ENCODE measurements at places on chromosomes 2 and 18.

DNA sequence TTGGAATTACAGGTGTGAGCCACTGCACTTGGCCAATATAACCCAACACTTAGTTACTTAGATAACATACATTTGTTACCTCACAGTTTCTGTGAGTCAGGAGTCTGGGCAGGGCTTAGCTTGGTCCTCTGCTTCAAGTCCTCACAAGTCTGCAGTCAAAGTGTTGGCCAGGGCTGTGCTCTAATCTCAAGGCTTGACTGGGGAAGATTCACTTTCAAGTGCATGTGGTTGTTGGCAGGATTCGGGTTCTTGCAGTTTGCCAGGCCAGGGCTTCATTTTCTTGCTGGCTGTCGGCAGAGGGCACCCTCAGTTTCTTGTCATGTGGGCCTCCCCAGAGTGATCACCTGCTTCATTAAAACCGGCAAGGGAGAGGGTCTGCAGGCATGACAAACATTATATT lies 103.7 kb downstream of the SLC4A3 start:
- no peak for DNase-seq

DNA sequence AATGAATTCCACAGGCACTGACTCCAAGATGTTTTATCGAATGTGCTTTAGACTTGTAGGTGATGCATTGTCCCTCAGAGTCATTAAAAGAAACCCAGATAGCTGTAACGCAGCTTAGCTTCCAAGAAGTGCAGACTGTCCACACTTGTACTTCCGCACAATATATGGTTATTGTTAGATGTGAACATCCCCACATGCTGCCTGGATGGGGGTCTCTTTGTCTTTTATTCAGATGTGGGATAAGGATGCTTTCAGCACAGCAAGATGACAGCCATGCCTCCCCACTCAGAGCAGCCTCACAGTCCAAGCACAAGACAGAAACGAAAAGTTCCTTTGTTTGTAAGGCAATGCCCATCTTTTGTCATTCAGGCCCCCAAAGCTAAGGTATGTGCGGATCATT lies 416.6 kb downstream of the HRH4 start:
- DNase-seq = no peak

- DNase-seq = no peak
These were observed 29.5 kb downstream of the MARCO start for GRCh38 chr2:118971245-118972122.

DNA sequence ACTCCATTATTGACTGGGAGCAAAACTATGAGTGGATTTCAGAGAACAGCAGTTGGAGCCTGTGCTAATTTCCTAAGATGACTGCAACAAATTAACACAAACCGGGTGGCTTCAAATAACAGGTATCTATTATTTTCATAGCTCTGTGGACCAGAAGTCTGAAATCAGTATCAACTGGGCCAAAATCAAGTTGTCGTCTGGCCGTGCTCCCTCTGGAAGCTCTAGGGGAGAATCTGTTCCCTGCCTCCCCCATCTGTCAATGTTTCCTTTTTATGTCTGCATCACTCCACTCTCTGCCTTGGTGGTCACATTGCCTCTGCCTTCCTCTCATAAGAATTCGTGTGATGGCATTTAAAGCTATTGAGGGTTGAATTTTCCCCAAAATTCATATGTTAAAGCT lies 269.8 kb downstream of the TMX3 start:
- DNase-seq = no peak

GRCh38 chr2:186806591-186806990 lies 42.4 kb downstream of the ZSWIM2 start:
- no peak for DNase-seq

- no peak for DNase-seq
These were observed 19.0 kb upstream of the DUSP19 start for GRCh38 chr2:183059561-183059960.

- no peak for DNase-seq
These were observed 55.5 kb downstream of the MARCHF4 start for GRCh38 chr2:216316743-216317142.

DNA sequence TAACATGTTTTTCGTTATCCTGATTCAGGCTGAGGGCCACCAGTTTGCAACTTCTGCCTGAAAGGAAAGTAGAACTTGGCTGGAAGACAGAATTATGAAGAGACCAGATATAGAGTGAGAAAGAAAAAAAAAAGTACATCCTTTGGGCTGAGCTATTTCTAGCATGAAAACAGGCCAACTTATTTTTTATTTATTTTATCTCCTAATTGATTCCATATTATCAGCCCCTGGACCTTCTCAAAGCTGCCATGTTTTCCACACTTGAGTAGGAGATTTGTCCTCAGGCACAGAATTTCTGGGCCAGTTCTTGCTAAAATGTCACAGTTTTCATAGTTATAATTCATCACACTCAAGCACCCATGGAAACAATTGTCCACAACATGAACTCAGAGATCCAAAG lies 586.8 kb upstream of the CNTNAP5 start:
- no peak for DNase-seq

GRCh38 chr2:174774886-174775285 lies 10.6 kb upstream of the CHRNA1 start:
- no peak for DNase-seq

GRCh38 chr2:152431370-152432098 lies 96.6 kb downstream of the FMNL2 start:
- DNase-seq = no peak

- no peak for DNase-seq
These were observed 226.0 kb upstream of the CTAGE1 start for GRCh38 chr18:22643731-22644130.

GRCh38 chr2:173027181-173028128 lies 48.2 kb upstream of the MAP3K20 start:
- DNase-seq = peak; percentile 66

DNA sequence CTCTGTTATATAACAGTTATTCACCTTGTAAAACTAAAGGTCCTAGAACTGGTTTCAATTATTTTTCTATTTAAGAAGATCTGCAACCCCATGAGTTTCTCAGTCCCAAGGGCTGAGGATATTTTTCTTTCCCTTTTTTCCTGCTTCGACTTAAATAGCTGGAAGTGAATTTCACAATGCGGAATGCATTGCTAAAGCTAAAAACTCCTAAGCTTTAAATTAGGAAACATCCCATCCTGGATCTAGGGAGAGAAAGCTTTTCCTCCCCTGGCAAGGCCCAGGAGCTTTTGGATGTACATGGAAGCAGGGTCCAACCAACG lies 1.4 kb downstream of the RFX8 start:
- DNase-seq = no peak

DNA sequence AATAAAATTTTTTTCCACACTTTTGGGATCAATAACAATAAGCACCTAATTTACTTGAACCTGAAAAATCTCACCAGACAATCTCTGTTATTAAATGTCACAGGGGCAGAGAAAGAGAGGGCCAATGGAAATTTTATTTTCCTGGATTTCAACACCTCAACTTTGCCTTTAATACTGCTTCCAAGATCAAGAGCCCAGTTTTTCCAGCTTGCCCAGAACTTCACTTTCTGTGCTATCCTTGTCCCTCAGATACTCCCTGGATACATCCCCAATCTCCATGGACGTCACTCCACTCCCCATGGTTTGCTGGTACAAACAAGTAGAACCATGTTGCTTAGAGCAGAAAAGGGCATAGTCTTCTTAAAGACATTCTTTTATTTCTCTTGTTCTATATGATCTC lies 29.3 kb upstream of the PID1 start:
- DNase-seq = no peak

DNA sequence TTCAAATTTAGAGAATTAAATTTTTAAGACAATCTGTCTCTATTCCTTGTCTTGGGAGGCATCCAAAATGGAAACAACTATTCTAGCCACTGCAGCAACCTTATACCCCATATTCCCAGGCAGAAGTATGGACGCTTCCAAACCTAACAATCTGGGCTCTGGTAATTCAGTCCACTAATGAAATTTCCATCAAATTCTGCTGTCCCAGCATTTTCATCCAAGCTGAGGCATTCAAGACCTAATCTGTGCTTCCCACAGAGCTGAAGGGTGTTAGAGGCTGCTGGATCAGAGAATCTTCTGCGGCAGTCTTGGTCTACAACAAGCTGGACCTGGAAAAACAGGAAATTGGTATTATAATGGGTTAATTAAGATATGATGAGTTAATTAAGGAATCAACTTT lies 42.5 kb upstream of the CYRIA start:
- DNase-seq = no peak

DNA sequence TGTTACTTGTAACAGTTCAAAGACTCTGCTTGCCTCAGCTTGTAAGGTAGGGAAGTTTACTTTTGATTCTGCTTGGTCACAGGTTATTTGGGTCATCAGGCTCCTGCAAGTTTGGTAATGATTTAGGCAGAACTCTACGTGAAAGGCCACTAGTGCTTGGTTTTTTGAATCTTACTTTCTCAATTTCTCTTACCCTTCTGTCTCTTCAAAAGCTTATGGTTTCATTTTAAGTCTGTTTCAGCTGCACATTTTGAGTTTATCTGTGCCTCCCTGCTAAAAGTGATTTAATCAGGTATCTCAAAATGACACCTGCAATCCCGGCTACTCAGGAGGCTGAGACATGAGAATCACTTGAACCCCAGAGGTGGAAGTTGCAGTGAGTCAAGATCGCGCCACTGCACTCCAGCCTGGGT lies 26.3 kb upstream of the MOCOS start:
- no peak for DNase-seq

GRCh38 chr18:35387152-35387571 lies 10.0 kb upstream of the ZNF396 start:
- no peak for DNase-seq

GRCh38 chr2:122528958-122529705 lies 773.7 kb downstream of the TSN start:
- no peak for DNase-seq

DNA sequence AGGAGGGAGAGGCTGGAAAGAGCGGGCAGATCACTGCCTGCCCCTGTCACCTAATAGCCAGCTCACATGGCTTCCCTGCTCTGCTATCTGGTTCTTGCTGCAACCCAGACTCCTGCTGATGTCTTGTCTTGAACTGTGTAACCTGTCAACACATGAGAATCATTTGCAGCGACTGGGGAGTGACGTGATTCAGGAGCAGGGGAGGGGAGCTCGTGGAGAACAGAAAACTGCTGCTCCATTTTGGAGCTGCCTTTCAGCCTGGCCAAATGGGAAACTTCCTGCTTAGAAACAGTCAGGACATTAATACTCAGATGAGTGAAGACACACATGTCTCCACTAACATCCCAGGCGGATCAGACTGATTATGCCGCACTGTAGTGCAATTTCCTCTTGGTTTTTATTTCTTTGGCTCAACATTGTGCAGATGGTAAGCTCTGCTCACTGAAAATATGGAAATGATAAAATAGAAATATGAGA lies 38.1 kb downstream of the RPL37A start:
- DNase-seq = no peak

DNA sequence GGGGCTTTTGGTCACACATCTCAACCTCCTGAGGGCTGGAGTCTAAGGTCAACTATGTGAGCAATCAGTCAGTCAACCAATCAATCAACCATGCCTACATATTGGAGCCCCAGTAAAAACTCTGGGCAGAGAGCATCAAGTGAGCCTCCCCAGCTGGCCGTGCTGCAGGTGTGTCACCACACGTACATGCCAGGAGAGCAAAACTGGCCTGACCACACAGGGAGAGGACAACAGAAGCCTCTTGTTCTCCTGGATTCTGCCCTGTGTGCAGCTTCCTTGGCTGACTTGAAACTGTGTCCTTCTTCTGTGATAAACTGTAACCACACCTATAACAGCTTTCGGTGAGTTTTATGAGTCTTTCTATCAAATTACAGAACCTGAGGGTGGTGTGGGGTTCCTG lies 25.9 kb downstream of the GPR35 start:
- DNase-seq = no peak

GRCh38 chr18:75110846-75111415 lies 98.0 kb downstream of the PTGR3 start:
- no peak for DNase-seq

DNA sequence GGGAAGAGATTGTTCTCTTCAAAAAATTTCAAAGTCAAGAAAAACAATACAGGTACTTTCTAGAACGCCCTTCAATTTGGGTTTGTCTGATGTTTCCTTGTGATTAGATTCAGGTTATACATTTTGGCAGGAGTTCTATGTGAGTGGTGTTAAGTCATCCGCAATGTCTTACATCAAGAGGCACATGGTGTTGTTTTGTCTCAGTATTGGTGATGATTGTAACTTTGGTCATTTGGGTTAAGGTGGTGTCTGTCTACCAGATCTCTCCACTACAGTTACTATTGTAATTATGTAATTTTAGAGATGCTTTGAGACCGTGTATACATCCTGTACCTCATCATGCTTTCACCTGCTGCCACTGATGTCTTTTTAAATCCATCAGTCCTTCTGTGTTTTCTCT lies 60.3 kb downstream of the TET3 start:
- DNase-seq = no peak

DNA sequence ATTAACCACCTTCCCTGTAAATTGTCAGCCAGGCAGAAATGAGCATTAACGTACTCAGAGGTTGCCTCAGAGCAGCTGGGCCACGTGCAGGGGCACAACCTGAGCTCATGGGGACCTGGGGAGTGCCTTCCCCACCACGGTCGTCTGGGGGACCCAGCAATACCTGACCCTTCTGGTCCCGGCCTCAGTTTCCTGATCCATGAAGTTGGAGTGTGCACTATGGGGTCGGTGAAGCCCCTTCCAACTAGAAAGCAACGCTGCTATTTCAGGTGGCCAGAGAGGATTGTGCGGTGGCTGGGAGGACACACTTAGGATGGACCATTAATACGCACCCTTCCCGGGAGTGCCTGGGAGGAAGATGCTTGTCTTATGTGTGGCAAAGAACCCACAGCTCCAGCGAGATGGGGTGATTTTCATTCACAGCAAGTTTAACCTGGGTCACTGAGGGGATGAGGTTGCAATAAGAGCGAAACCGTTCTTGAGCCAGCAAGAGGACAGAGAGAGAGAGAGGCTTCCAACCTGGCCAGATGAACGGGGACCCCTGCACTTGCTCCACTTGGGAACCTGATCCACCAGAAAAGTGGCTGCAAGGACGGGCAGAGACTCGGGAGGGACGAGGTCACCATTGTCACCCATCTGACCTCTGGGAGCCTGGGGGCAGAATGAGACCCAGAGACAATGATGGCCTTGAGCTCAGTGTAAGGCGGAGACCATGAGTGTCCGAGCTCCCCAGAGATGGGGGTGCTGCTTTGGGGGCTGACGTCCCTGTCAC lies 36.2 kb downstream of the NGEF start:
- DNase-seq = no peak

- DNase-seq = no peak
These were observed 10.9 kb downstream of the CCDC68 start for GRCh38 chr18:54948350-54948837.

DNA sequence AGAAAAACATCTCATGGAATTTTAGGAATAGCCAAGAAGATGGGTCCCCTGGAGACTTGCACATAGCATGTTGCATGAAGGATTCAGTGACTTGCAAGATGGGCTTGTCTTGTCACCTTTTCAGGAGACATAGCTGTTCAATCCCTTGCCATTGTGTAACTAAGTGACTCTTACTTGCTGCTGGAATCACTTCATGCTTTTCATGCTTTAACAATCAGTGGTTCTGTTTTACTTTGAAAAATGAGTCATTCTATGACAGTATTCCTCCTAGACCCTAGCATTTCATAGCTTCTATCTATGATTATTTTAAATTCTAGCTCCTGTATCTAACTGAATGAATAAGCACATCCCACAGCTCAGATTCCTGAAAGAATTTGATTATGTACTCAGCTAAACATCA lies 2.8 kb downstream of the KYNU start:
- DNase-seq = no peak

GRCh38 chr2:8976442-8977259 lies 26.8 kb downstream of the MBOAT2 start:
- no peak for DNase-seq

- no peak for DNase-seq
These were observed 215.4 kb upstream of the NRXN1 start for GRCh38 chr2:51247252-51247805.

Measured in activated CD4-positive, alpha-beta T cell treated with anti-CD3 and anti-CD28 coated beads, Interleukin-2, amount 50 U/mL, for 4 hours (primary cell).